ENCODE measurements at places on chromosomes 7 and 10. TPM values are rescaled to one million over a fixed set of nuclear protein-coding genes. Genes with fewer than 3 reads are reported as not detected.
A peak's percentile ranks its signal among the peaks of the same experiment; 100 is the strongest.

- no peak overlapping the region for H3K4me3 ChIP-seq
- no peaks in the 10 kb centered on the region for H3K36me3 ChIP-seq
- no peaks in the 10 kb centered on the region for H3K27me3 ChIP-seq
- DNase-seq, result peak; percentile 88
- H3K4me1 ChIP-seq, result peaks cover 10% of the 10 kb centered on the region
- H3K27ac ChIP-seq, result 0 out of 2 replicates have a peak overlapping the region, but pooled peaks have one; percentile 24
Observed at GRCh38 chr7:142338633-142339501, 81.0 kb upstream of the PRSS58 start.

DNA sequence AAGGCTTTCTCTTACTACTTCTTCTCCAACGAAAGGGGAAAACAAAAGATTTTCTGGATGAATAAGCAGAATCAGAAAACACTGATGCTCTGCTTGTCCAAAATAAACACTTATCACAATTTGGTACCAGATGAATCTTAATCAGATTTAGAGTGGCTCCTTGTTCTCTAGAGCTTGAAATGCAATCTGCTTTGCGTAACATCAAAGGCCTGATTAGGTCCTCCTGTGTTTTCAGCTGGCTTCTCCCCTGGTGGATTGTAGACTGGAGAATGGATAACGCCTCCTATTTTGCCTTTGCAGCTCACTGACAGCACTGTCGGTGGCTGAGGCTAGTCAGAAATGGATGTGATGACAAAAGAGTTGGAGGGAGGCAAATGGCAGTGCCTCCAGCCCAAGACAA is 91.2 kb downstream of the FAM13C start:
- H3K4me3 ChIP-seq, result no peak overlapping the region
- no peaks in the 10 kb centered on the region for H3K4me1 ChIP-seq
- H3K27me3 ChIP-seq, result no peaks in the 10 kb centered on the region
- H3K36me3 ChIP-seq, result no peaks in the 10 kb centered on the region
- no peak for DNase-seq

Gene GIMAP2
- 0.37 TPM for total RNA-seq

Gene EN2
- total RNA-seq, result not detected

Gene UMAD1
- total RNA-seq, result 13.0 TPM

All from WTC11 (cell line).